Stimulated activated CD4-positive, alpha-beta T cell treated with anti-CD3 and anti-CD28 coated beads, Interleukin-12 subunit alpha, Interleukin-12 subunit beta, amount 100 ng/mL, for 48 hours (primary cell): ENCODE measurements at places on chromosomes 16 and 17.

GRCh38 chr16:24139282-24139681 lies 116.9 kb upstream of the CACNG3 start:
- DNase-seq, result no peak

GRCh38 chr16:66295213-66295612 lies 71.3 kb upstream of the CDH5 start:
- no peak for DNase-seq

- DNase-seq, result no peak
These were observed 66.9 kb downstream of the MYO18A start for GRCh38 chr17:29113334-29113733.

DNA sequence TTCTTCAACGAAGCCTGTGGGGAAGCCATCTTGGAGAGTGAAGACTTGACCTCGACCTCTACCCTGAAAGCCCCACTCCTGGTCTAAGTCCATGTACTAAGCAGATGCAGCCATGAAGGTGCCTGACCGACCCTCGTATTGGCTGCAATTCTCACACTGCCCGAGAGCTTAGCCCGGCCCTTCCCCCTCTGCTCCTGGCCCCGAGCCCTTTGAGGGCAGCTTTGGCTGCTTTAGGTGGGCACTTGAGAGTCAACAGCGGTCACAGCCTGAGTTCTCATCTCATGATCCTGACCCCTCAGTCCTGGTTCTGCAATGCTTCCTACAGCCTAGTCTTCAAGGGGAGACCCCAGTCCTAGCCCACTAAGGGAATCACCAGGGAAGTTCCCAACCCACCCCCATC lies 35.9 kb downstream of the SRL start:
- DNase-seq, result no peak

GRCh38 chr17:79883202-79883601 lies 44.0 kb upstream of the CBX4 start:
- DNase-seq, result no peak

DNA sequence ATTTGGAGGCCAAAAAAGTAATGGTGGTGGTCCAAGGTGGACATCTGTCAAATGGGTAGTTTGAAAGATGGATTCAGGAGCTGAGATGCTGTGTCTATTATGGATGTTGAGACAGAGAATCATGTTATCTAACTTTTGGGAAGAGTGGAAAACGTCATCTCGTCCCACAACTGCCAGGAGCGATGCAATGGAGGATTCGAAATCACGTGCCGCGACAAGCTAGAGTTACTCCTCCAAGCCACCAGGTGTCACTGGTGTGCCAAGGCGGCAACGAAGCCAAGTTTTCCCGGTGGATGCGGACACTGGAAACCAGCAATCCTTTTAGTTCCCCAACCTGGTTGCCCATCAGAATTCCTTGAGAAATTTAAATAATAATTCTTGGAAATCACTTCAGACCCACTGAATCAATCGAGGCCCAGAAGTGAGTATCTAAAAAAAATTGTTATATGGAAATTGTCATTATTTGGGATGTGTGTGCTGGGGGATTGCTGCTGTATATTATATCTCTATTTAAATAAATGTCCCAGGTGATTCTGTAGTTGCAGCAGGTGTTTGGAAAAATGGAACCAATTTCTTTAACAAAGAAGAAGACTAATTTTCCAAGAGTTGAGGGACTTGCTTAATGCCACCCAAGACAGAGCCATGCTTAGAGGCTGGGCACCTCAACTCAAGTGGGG lies 206.1 kb downstream of the HAPSTR1 start:
- no peak for DNase-seq

GRCh38 chr17:70848785-70849184 lies 679.5 kb downstream of the KCNJ2 start:
- DNase-seq, result no peak

- DNase-seq, result no peak
These were observed at the start of gene PRSS21 for GRCh38 chr16:2816751-2817339. Gene PRSS21 (plus strand): TSS chr16:2817237. CDS start chr16:2817269, 32 bp downstream.

DNA sequence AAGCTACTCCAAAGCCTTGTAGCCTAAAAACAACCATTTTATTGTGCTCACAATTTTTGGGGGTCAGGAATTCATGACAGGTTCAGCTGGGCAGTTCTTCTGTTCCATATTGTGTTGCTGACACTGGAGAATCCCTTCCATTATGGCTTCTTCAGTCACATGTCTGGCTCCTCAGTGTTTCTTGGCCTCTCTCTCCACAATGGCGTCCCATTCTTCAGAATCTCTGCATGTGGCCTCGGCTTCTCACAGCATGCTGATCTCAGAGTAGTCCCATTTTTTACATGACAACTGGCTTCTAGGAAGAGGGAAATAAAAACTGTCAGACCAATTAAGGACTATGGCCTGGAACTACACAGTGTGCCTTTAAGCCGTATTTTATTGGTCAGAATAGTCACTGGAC lies 49.7 kb downstream of the NF1 start:
- no peak for DNase-seq

DNA sequence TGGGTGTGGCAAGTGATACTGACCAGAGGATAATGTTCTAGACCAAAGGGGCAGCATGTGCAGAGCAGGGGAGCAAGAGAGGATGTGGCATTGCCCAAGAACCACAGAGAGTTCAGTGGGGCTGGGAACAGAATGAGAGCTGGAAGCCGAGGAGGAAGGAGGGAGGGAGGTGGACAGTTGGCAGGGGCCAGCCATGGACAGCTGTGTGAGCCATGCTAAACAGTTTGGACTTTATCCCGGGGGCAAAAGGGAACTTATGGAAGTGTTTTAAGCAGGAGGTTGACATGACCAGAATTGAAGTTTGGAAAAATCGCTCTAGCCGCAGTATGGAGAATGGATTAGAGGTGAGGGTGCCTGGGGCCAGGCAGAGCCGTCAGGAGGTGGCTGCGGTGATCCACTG lies 29.4 kb upstream of the TMEM132E start:
- no peak for DNase-seq

DNA sequence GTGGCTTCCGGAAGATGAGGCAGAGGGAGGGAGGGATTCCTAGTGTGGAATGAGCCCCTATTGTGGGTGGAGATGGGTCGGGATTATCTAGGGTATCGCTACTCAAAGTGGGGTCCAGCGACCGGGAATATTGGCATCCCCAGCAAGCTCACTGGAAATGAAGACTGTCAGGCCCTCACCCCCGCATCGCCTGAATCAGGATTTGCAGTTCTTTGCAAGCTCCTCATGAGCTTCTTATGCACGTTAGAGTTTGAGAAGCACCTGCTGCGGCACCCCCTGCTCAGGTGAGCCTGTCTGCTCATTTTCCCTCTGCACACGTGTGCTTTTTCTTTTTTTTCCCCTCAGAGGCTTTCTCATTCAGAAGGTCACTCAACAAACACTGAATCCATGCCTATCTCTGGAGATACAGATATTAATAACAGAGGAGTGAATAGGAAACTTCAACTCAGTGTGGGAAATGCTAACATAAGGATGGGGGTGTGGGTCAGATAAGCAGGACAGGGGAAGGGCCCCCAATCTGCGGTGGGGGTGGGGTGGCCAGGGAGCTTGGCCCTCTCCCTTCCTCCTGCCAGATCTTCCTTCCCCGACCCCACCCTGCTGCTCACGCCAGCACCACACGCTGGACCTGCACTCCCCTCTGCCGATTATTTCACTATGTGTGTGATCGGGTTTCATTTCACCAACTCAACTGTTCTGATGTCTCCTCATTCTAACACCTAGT lies 67.7 kb upstream of the NFAT5 start:
- DNase-seq, result no peak

GRCh38 chr17:50925296-50925891 lies 59.2 kb upstream of the TOB1 start:
- no peak for DNase-seq

- no peak for DNase-seq
These were observed 7.6 kb upstream of the BAIAP3 start for GRCh38 chr16:1325673-1326371.

- no peak for DNase-seq
These were observed 117.4 kb upstream of the SMURF2 start for GRCh38 chr17:64779376-64780095.

DNA sequence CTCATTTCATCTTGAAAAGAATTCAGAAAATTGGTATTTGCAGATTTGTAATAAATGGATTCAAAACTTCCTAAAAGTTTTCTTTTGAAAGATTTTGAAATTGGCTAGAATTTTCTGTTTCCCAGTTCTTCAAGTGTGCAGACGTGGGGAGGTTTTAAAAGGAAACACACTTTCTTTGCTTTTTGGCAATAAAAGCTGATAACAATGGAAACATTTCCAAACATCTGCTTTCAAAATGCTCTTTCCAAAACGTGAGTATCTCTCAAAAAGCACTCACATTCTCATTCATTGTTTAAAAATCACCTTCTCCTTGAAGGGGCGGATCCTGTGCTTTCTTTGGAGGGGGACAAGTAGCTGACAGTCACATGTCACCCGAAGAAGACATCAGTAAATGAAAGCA lies 8.6 kb upstream of the GSG1L start:
- no peak for DNase-seq

GRCh38 chr16:55489956-55490265 lies 10.9 kb downstream of the MMP2 start:
- DNase-seq, result no peak

DNA sequence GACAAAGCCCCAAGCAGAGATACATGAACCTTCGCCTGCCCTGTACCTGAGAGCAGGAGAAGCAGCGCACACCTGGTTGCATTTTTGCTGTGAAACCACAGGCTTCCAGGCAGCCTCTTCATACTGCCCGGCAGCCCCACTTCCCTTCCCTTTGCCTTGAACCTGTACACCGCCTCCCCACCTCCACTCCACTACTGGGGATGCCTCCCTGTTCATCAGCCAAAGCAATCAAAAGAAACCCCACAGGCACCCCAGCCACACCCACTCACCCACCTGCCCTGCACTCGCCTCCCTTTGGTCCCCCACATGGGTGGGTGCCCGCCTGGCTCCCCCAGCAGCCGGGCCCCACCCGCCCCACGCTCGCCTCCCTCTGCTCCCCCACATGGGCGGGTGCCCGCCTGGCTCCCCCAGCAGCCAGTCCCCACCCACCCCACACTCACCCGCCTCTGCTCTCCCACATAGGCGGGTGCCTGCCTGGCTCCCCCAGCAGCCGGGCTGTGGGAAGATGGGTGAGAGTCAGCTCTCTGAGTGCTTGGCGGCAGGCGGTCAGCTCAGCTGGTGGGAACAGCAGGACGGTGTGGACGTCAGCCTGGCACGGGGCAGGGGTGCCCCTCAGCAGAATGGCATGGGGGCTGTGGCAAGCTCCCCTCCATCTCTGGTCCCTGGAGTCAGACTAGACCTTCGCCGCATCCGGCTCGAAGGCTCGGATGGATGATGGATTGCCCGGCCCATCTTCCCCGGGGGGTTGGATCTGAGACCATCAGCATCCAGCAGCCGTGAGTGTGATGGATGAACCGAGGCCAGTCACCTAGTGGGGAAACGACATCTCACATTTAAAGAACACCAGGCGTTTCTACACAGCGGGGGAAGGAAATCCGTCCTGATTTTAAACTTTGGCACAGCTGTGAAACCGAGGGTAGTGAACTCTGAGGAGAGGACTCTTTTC lies 135.6 kb downstream of the BANP start:
- DNase-seq, result no peak
